ENCODE measurements at places on chromosomes 2 and 18.

DNA sequence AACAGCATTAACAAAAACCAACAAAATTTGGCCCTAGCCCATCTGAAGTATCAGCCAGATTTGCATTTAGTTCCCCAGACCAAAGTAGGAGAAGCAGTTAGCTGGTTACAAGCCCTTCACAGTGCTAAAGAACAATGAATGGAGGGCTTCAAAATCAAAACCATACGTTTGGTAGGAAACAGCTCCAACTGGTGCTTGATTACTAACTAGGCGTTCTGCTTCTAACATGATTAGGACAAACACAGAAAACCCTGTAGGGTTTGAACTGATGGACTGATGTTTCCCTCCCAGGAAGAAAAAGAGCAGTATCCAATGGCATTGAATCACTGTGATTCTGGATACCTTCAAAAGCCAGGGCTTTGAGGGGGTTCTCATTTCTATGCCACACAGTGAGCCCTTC lies 20.5 kb upstream of the STAT4 start:
- no peaks in the 10 kb centered on the region for H3K27me3 ChIP-seq
- H3K27ac ChIP-seq, result peak overlapping the region; percentile 20

- no peak overlapping the region for H3K4me3 ChIP-seq
- DNase-seq, result no peak
- H3K27ac ChIP-seq, result no peak overlapping the region
- H3K4me1 ChIP-seq, result no peaks in the 10 kb centered on the region
- peaks cover 5% of the 10 kb centered on the region for H3K27me3 ChIP-seq
Observed at GRCh38 chr18:34933909-34934661, 107.1 kb upstream of the MAPRE2 start.

- no peak for DNase-seq
- peaks cover 54% of the 10 kb centered on the region for H3K4me1 ChIP-seq
- no peak overlapping the region for H3K4me3 ChIP-seq
- H3K27ac ChIP-seq, result peak overlapping the region; percentile 44
Observed at GRCh38 chr18:9079818-9080528, 22.5 kb upstream of the NDUFV2 start.

GRCh38 chr2:108145557-108146326 lies 94.0 kb upstream of the SULT1C3 start:
- DNase-seq, result no peak
- no peak overlapping the region for H3K27ac ChIP-seq
- H3K4me3 ChIP-seq, result no peak overlapping the region

DNA sequence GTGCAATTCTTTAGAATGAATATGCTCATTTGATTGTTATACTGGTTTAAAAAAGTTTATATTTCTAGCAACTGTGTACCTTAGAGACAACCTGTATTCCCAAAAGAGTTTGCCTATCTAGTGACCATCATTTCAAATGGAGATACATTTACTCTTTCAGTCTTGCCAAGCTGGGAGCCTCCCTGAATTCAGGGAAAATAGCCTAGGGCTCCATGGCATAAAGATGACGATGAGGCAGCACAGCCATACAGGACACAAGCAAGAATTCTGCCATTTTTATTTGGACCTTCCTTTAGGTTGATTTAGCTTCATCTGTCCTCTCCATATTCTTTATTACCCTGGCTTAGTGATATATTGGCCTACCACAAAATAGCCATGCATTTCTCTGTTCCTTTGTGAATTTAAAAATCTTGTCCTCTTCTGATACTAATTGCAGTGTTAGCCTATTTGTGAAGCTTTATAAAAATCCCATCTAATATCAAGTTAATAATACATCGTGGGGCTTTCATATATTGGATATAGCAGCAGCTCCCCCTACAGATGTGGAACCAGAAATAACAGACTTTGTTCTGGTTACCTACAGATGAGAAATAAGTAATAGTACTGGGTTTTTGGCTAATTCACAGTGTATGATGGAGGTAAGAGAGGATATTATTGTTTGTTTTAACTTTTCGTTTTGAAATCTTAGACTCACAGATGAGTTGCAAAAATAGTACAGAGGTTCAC lies 1661.9 kb upstream of the PIK3C3 start:
- H3K27me3 ChIP-seq, result no peaks in the 10 kb centered on the region
- no peak overlapping the region for H3K27ac ChIP-seq
- DNase-seq, result no peak
- H3K36me3 ChIP-seq, result no peaks in the 10 kb centered on the region
- H3K4me3 ChIP-seq, result no peak overlapping the region
- no peaks in the 10 kb centered on the region for H3K4me1 ChIP-seq

GRCh38 chr2:10257500-10258147 lies 45.1 kb upstream of the HPCAL1 start:
- H3K4me1 ChIP-seq, result peaks cover 2% of the 10 kb centered on the region
- no peaks in the 10 kb centered on the region for H3K36me3 ChIP-seq
- peaks cover 10% of the 10 kb centered on the region for H3K27me3 ChIP-seq
- no peak for DNase-seq
- H3K27ac ChIP-seq, result no peak overlapping the region
- no peak overlapping the region for H3K4me3 ChIP-seq

GRCh38 chr2:85160966-85161960 lies 28.1 kb downstream of the TCF7L1 start:
- no peak overlapping the region for H3K4me3 ChIP-seq
- H3K27me3 ChIP-seq, result peaks cover 1% of the 10 kb centered on the region
- no peaks in the 10 kb centered on the region for H3K4me1 ChIP-seq

DNA sequence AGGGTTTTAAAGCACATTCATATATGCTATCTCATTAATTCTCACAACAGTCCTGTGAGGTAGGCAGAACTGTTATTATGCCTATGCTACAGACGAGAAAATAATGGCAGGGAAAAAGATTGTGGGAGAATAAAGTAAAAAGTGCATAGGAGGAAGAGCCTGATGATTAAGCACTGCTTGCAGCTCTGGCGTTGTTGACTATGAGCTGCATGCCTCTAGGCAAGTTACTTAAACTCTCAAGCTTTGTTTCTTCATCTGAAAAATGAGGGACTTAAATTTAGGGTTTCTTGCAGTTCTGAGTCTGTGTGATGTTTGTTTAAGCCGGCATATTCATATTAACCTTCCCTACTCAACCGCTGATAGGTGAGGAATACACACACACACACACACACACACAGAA lies 51.6 kb upstream of the RAPH1 start:
- DNase-seq, result no peak
- H3K4me1 ChIP-seq, result peaks cover 37% of the 10 kb centered on the region
- H3K4me3 ChIP-seq, result no peak overlapping the region
- H3K36me3 ChIP-seq, result no peaks in the 10 kb centered on the region
- H3K27ac ChIP-seq, result no peak overlapping the region

DNA sequence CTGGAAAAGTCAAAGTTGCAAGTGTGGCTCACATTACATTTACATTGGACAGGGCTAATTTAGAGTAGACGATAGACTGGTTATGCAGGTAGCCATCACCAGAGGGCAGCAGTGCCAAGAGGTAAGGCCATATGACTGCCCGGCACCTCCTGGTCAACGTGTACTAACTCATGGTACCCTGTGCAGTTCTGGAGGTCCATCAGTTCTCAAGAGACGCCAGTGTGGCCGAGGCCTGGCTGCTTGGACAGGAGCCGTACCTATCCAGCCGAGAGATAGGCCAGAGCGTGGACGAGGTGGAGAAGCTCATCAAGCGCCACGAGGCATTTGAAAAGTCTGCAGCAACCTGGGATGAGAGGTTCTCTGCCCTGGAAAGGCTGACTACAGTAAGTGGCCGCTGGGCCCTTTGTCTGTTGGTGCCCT lies 65.8 kb upstream of the EML6 start:
- no peak for DNase-seq
- peaks cover 93% of the 10 kb centered on the region for H3K36me3 ChIP-seq
- H3K4me3 ChIP-seq, result no peak overlapping the region
- H3K27ac ChIP-seq, result peak overlapping the region; percentile 8

DNA sequence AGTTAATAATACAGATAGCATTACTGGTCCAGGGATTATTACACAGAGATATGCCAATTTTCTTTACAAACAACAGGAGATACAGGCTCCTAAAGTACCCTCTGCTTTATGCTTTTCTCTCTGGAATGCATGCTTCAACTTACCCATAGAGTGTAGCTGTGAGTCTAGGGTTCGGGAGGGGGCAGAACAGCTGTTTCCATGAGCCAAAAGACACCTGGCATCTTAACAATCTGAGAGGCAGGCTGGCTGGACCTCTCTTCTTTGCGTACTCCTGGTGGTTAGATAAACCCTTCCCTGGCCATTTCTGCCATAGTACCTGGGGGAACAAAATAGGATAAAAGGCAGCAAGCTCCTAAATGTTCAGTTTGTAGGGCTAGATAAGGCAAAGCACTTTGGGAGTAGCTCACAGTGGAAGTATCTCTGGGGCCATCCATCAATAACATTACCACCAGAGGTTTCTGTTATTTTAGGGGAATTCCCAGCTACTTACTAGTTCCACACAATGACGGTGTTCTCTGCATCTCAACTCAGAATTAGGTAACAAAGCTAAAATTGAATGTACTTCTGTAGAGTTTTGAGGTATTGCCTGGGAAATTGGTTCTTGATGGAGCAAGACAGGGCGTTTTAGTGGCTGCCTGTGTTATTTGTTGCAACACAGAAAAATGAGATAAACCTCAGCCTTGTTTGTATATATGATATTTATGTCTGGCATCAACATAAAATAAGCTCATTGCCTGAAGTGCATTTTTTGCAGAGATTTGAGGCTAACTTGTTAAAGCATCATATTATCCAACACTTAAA lies 6.2 kb upstream of the CCDC85A start:
- H3K27me3 ChIP-seq, result peaks cover 14% of the 10 kb centered on the region
- no peaks in the 10 kb centered on the region for H3K4me1 ChIP-seq
- H3K36me3 ChIP-seq, result no peaks in the 10 kb centered on the region
- H3K27ac ChIP-seq, result no peak overlapping the region
- no peak overlapping the region for H3K4me3 ChIP-seq
- DNase-seq, result no peak

DNA sequence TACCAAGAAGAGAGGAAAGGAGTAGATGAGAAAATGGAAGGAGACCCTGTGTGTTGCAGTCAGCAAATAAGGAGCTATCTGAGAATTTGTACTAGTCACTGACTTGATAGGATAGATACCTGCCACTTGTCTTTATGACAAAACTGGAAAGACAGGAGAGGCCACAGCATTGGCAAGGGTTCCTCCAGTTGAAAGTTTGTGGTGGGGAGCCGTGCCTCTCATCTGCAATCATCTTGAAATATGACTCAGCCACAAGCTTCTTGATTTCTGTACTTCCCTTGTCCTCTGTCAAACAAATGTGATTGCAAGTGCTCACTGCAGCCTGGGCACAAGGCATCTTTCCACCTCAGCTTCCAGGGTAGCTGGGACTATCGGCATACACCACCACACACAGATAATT lies 99.1 kb downstream of the GREB1L start:
- DNase-seq, result no peak
- H3K27me3 ChIP-seq, result peaks cover 3% of the 10 kb centered on the region
- no peaks in the 10 kb centered on the region for H3K4me1 ChIP-seq
- H3K4me3 ChIP-seq, result no peak overlapping the region
- H3K27ac ChIP-seq, result no peak overlapping the region

DNA sequence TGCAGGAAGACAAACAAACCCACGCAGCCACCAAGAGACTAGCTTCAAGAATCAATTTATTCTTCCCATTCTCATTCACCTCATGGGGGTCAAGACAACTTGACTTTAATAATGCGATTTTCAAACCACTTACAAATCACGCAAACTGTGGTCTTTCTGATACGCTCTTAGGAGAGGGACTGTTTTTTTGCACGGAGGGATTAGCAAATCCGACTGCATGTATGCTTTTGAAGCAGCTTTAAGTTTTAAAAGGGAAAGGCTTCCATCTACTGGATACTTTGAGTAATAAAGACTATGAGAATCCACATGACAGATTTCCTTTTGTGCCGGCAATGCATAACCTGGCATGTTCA lies 322.9 kb upstream of the KCNJ3 start:
- H3K36me3 ChIP-seq, result no peaks in the 10 kb centered on the region
- no peaks in the 10 kb centered on the region for H3K4me1 ChIP-seq
- no peak overlapping the region for H3K4me3 ChIP-seq

DNA sequence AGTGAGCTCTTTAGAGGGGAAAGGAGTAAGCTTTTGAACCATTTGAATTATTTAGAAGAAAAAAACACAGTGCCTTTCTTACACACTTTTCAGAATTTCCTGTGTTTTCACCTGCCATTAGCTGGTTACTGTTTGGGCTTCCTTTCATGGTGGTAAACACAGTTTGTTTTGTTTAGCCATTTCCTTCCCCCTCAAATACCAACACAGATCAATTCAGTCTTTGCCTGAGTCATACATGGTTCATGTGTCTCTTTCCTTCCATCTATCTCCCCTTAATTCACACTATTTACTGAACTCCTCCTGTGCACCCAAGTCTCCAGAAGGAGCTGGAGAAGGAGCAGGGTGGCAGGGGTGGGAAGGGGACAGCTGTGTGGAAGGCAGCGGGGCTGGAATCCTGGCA lies 45.0 kb downstream of the TCF7L1 start:
- H3K4me1 ChIP-seq, result peaks cover 1% of the 10 kb centered on the region
- H3K27me3 ChIP-seq, result peaks cover 4% of the 10 kb centered on the region
- no peak overlapping the region for H3K27ac ChIP-seq

DNA sequence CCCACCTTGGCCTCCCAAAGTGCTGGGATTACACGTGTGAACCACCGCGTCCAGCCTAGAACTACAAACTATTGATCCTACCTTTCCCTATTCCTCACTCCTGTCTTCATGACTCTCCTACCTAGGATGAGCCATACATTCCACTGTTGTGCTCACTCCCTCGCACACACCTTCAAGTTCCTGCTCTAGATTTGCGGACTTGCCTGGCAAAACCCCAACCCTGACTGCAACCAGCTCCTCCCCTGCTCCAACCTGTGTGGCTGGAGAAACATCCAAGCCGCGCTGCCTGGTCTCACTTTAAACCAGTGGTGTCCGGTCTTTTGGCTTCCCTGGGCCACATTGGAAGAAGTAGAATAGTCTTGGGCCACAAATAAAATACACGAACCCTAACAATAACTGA lies 5.0 kb upstream of the DNPEP start:
- peaks cover 5% of the 10 kb centered on the region for H3K4me1 ChIP-seq
- DNase-seq, result no peak
- no peak overlapping the region for H3K27ac ChIP-seq

Data from activated T-helper 2 cell treated with anti-CD3 and anti-CD28 coated beads, Interferon-gamma antibody, Interleukin-2, Interleukin-4, amounts not matched to agents 10 μg/mL and 5 μg/mL and 100 μg/mL, durations not matched to agents 14 hours and 24 hours and 36 hours (primary cell).